ENCODE measurements at places on chromosomes 7 and 10.

- no peak for DNase-seq
Observed at GRCh38 chr10:49486009-49486408, 52.9 kb downstream of the ERCC6 start.

- DNase-seq, result no peak
Observed at GRCh38 chr10:79084012-79084971, 15.5 kb downstream of the ZMIZ1 start.

DNA sequence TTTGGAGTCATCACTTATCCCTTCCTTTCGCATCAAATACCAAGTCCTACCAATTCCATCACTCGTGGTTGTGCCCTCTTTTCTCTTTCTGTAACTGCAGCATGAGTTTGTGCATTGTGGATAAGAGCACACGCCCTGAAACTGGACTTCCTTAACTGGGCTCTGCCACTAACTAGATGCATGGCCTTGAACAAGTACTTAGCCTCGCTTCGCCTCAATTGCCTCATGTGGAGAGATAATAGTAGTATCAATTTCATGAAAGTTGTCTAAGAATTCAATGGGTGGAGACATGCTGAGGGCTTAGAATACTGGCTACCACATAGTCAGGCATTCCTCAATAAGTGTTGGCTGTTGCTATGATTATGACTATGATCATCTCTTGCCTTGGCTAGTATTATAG is 41.5 kb downstream of the CFAP43 start:
- no peak for DNase-seq

GRCh38 chr10:131876508-131876907 is 24.3 kb upstream of the PPP2R2D start:
- DNase-seq, result no peak

DNA sequence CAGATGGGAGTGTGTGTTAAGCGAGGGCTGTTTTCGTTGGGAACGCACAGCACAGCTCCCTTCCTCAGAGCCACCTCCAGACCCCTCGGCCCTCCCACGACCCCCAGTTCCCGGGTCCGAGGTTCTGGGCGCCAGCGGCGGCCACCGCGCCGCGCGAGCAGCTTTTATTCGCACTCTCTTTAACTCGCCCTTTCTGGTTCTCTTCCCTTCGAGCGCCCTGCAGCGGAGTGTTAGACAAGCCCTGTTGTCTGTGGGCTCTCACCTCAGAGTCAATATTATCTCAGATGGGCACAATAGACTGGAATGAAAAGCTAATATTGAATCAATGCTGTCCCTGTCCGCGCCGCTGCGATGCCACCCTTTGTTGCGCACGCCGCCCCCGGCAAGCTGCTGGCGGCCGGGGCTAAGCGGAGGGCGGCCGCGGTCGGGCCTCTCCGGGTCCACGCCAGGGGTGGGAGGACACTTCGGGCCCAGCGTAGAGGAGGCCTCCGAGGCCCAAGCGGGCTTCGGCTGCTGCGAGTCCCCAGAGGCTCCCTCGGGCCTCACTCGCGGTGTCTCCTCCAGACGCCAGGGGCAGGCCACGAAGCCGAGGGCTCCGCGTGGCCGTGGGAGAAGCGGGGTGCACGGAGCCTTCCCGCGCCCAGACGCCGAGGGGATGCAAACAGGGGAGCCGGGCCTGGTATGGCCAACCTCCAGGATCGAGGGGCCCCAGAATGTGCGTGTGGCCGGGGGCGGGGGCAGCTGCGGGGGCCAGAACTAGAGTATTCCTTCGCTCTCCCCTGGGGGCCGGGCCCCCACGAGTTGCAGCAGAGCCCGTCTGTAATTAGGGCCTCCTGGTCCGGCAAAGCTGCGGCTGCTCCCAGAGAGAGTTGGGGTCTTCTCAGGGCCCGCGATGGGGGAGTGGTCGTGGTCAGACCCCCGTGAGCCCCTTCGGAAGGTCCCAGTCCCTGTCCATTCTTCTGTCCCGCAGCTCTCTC is 7.9 kb upstream of the EMX2 start:
- DNase-seq, result no peak

DNA sequence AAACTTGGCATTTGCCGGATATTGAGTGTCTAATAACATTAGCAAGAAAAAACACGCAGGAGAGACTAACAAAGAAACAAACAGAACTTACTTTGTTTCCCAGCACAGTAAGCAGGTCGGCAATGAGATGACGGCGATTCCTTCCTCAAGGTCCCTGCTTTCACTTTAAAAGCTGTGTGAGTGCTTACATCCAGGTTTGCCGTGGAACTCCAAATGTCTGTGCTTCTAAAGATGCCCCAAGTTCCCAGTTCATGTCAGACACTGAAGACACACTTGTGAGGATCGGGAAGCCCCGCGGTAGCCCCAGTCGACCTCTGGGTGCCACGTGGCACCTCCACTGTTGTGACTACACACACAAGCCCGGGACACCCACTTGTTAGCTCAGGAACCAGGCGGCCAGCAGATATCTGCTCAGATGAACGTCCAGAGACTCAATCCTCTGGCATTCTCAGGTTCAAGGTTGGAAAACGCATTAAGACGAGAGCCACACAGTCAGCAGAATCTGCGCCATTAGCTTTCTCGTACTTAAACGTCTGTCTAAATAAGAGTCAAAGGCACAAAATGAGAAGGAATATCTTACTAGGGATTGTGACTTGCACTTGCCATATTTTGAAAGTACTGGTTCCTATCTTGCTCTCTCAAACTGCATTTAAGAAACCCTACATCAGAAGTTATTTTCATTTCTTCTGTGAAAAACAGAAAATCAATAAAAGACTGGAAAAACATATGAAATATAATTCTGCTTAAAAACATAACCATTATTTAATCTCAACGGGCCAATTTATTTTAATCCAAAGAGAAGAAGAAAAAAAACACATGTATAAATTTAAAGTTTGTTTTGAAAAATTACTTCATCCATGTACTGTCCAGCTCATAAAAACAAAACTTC is 207.6 kb upstream of the KLF14 start:
- no peak for DNase-seq

GRCh38 chr10:28897617-28898464 is 220.5 kb downstream of the BAMBI start:
- DNase-seq, result no peak

GRCh38 chr7:39819514-39819913 is 130.5 kb upstream of the CDK13 start:
- DNase-seq, result no peak

DNA sequence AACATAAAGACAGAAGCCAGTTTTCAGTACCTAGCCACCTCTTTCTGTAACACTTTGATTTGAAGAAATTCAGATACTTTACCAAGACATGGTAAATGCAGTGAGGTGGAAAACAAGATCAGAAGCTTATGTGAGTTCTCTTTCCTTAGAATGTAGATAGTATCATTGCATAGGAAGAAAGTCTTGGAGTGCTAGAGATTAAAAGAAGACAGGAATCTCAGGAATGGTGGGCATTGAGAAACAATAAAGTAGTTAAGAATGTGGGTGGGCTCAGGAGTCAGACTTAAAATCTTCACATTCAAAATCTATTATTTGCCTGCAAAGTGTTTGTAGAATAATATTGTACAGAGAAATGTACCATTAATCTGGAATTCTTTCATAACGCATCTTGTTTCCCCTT is 58.9 kb downstream of the POLL start:
- DNase-seq, result no peak

GRCh38 chr10:13079776-13080050 is 20.2 kb upstream of the OPTN start:
- DNase-seq, result no peak

- DNase-seq, result no peak
Observed at GRCh38 chr10:56632537-56632936, 271.5 kb upstream of the ZWINT start.

DNA sequence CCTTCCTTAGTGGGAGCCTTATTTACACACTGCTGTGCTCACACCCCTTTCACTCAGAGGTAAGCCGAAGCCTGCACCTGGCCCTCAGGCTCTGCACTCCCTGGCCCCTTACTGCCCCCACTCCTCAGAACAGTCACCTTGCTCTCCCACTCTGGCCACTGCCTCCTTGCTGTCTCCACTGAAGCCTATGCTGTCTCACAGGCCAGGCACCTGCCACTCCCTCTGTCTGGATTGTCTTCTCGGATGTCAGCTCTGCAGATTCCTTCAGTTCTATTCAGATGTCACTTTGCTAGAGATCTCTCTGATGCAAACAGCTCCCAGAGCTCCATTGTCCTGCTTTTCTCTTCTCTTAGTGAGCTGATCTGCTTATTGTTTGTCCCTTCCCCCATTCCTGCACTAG is 390.7 kb downstream of the DPP6 start:
- no peak for DNase-seq

- no peak for DNase-seq
Observed at GRCh38 chr7:131067220-131067619, 260.5 kb upstream of the MKLN1 start.

DNA sequence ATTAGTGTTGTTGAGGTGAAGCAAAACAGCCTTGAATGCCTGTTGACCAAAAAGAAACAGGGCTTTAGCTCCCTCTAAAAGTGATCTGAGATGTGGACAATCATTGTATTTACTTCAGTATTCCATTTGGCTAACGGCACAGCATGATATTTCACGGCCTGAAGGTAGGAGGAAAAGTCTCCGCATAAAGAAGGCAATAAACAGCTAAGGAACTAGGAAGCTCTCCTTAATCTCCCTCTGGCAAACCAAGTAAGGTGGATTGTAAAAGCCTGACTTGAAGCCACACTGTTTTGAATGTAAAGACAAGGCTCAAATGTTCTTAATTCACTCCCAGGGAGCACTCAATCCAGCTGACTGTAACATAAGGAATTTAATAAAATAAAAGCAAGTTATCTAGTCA is 160.0 kb upstream of the ZNF804B start:
- no peak for DNase-seq

DNA sequence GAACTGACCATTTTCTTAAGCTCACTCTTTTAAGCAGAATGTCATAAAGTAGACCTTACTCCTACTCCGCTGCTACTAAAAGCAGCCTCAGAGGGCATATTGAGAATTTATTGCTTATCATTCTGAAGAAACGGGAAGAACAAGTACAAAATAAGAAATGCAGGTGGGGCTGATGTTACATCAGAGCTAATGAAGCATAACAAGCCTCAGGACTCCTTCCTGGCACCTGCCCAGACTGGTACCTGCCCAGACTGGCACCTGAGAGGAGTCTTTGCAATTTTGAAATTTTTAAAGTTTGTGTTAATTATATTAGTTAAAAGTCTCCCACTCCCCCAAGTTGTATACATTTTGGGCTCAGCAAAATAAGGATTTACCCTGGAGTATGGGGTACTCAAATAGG is 162.4 kb downstream of the SEMA3E start:
- DNase-seq, result no peak

- no peak for DNase-seq
Observed at GRCh38 chr10:36721871-36722270, 403.5 kb upstream of the ANKRD30A start.

- DNase-seq, result no peak
Observed at GRCh38 chr10:75438275-75438674, 6.9 kb downstream of the LRMDA start.

- DNase-seq, result no peak
Observed at GRCh38 chr7:106071999-106072714, 40.0 kb downstream of the SYPL1 start.

DNA sequence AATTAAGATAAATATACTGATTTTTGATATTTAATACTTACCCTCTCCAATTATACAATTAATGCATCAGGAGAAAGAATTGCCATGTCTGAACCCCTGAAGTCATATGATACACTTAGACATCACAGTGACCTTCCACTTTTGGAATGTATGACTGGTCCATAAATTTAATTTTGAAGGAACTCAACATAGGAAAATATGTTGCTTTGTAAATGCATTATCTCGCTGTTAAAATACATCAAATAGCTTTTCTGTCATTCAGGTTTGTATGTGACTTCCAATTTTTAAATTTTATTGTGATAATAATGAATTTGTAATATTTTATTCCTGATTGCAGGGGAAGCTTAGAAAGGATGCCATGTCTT is 631.9 kb upstream of the ANKRD30A start:
- DNase-seq, result no peak

DNA sequence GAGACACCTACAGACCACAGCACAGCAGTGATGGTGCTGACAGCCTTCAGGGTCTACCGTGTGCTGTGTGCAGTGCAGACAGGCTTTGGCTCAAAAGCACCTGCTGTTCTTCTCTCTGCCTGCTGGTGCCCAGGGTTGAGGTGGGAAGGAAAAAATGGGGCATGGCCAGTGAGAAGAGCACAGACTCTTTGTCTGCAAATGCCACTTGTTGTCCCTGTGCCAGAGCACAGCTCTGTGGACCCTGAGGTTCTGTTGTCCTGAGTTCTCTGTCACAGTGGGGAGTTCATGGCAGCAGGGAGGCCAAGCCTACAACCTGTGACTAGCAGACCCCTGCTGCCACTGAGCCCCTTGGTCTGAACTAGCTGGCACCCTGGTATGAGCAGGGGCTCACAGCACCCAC is 376.7 kb downstream of the GLRX3 start:
- no peak for DNase-seq

DNA sequence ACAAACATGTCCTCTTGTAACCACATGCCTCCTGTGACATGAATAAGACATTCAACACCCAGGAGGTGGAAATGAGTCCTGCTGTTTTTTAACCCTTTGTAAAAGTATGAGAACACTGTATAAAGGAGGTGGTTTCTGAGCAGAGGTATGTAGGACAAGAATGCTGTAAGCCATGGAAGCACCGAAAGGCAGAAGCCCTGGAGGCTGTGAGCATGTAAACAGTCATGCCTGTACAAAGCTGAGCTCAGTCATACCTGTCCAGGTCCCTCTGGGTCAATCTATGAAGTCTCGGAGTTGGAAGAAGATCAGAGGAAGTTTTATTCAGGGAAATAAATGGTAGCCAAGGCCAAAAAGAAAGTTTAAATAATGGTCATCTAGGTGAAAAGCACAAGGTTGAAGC is 34.7 kb upstream of the XPNPEP1 start:
- no peak for DNase-seq

DNA sequence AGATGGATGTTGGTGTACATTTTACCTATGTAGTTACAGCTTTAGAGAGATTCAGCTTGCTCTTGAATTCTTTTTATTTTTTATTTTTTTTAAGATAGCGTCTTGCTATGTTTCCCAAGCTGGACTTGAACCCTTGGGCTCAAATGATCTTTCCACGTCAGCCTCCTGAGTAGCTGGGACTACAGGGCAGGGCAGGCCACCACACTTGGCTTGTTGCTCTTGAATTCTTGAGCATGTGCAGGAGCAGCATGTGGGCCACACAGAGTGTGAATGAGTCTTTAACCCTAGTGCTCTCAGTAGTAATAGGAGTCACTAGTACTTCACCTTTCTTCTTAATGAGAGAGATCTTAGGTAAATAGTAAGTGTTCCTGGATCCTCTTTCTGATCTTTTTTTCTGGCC is 26.7 kb upstream of the CYCS start:
- no peak for DNase-seq

GRCh38 chr7:44320141-44320540 is 5.3 kb downstream of the CAMK2B start:
- DNase-seq, result no peak

DNA sequence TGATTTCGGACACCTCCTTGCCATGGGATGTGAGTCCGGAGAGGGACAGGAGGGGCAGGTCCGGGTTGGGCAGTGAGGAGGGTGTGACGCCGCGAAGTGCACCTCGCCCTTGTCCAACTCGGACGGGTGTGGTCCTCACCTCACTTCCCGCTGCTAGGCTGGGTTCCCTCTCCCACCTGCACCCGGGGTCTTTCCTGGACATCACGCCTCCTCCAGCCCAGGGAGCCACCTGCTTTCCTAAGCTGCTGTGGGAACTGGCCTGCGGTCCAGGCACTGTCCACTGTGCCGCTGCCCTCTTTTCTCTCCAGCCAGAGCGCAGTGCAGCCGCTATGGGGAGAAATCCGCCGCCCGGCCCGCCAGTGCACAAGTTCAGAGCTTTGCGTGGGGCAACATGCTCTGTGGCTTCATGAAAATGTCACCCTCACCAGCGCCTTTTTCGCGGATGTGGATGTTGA is 45.0 kb upstream of the ZNF716 start:
- no peak for DNase-seq

All from stimulated activated CD4-positive, alpha-beta T cell treated with anti-CD3 and anti-CD28 coated beads, Interleukin-4, amount 100 ng/mL, for 1 hour (primary cell).